HS-5 (cell line): ENCODE measurements at places on chromosomes 5 and 9.

DNA sequence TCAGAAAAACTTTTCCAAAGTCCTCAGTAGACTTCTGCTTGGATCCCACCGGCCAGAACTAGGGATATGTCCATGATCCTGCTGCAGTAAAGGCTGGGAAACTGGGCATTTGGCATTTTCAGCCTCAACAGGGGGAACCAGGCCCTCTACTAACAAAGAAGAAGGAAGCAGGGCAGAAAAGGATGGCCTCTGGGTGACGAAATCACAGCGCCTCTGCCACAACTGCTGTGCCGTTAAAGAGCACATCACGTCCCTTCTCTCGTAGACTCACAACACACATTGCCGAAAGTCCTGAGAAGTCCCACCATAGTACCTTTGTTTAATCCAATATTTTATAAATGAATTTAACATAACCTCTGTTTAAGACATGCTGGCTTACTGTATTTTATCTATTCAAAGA lies 10.4 kb upstream of the AFAP1L1 start:
- DNase-seq, result no peak

GRCh38 chr5:117982691-117983090 lies 1005.7 kb downstream of the DTWD2 start:
- no peak for DNase-seq

- no peak for DNase-seq
These were observed 31.6 kb downstream of the DROSHA start for GRCh38 chr5:31500256-31500655.

GRCh38 chr5:170603578-170604565 lies 100.1 kb downstream of the KCNIP1 start:
- DNase-seq, result no peak

DNA sequence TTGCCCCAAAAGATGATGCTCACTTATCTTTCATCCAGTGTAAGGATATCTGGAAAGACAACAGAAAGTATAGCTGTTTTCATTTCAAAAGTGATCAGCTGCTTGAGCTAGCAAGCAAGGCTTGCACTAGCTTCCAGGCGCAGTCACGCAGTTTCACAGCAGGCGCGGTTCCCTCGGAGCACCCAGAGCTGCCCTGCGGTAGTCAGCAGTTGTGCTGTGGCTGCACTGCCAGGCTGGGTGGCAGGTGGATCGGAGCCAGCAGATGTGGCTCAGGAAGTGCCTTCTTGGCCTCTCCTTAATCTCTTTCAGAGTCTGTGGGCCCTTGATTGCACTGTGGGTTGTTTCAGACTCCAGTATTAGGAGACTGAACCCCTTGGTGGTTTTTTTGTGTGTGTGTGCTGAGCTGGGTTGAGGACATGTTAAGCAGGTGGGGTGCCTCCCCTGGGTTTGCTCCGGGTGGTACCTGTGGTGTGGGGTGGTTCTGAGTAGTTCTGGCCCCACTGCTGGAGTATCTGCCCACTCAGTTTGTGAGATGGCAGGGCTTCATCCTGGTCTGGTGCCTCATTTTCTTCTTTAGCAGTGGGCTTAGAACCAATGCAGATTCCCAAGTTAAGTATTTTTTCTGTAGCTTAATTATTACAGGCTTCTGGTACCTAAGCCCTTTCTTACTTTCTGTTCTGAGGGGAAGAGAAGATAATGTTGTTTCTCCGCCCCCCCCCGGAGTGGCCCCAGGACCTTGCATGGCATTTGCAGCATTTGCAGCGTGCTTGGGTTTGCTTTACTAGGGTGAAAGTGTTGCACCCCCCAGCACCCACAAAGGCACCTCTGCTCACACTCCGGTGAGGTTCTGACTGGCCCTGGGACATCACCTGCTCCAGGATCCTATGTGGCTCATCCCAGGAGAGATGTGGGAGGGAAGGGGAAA lies 16.4 kb downstream of the TENT4A start:
- no peak for DNase-seq

- DNase-seq, result no peak
These were observed 19.8 kb upstream of the PTPN3 start for GRCh38 chr9:109517901-109518377.

DNA sequence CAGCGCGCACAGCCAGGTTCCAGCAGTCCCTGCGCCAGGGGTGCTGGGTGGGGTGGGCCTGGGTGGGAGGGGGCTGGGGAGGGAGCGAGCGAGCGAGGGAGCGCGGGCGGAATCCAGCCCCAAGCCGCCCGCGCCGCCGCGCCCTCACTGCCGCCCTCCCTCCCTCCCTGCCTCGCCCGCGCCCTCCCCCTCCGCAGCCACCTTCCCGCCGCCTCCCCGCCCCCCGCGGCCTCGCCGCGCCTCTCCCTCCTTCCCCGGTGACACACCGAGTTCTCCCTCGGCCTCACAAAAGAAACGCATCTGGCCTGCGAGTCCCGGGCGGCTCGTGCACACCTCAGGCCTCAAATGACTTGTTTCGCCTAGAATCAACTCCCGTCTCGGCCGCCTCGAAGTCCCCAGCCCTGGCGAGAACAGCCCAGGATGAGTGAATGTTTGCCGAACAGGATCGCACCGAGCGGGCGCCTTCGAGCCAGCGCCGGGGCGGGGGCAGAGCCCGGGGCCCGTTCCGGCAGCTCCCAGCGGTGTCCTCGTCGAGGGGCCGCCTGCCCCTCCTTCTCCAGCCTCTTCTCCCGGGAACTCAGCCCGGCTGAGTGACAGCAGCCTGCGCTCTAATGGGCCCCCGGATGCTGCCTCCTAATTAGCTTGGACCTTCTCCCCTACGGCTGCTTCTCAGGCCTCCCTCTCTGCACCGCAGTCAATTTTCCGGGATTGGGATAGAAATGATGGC lies 371 bp upstream of the PITX1 start:
- DNase-seq, result peak; percentile 19

DNA sequence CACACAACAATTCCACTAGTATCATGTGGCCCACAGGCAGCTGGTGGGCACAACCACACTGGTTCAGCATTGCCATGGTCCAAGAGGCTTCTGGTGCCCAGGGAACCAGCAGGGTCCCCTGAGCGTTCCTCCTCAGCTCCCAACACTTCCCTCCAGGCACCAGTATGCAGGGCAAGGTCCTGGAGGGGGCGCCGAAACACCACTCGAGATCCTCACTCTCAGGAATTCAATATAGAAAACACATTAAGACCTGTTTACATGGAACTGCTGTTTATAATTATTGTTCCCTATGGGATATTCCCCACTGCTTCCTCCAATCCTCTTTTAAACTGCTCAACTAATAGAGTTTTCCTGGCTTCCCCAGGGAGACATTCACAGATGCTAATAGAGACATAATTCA lies 91.9 kb upstream of the GABRP start:
- DNase-seq, result no peak

DNA sequence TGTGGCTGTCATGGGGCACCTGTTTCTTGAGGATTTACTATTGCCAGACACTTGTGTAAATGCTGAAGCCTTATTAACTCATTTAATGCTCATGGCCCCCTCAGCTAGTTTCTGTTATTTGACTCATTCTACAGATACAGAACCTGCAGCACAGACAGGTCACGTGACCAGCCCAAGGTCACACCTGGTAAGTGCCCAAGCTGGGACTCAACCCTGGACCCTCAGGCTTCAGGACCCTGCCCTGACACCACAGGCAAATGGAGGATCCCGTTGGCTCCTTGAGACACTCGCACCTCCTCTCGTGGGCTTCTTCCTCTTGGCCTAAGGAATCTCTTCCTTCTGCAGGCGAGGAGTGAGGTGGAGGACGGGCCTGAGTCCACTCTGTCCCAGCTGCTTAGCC lies 10.6 kb upstream of the NEURL1B start:
- DNase-seq, result no peak

DNA sequence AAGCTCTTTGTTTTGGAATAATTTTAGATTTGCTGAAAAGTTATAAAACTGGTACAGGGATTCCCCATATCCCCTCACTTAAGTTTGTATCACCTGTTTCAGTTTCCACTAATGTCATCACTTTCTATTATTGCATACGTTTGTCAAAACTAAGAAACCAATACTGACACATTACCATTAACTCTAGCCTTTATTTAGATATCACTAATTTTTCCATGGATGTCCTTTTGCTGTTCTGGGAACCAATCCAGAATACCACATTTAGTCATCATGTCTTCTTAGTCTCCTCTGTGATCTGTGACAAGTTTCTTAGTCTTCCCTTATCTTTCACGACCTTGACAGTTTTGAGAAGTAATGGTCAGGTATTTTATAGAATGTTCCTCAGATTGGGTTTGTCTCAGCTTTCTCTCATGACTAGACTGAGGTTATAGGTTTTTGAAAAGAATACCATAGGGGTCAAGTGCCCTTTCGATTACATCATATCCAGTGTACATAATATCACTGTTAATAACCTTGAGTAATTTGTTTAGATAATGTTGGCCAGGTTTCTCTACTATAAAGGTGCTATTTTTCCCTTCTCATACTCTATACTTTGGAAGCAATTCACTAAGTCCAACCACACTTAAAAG lies 51.9 kb upstream of the NMUR2 start:
- DNase-seq, result no peak

DNA sequence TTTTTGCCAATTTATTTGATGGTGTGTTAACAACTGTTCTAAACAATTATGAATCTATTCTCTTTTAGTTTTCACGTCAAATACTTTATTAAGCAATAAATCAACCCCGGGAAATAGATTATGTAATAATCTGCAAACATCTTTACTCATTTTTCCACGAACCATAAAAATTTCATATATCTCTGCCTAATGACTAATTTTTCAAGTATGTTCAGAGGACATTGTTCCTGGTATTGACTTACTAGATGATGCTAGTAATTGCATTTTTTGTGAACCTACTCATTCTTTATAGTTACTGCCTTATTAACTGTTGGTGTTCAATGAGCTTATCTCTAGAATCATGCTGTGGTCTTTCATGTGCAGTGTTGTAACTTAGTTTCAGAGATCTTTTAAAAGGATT lies 41.0 kb upstream of the FBN2 start:
- peak; percentile 84 for DNase-seq

GRCh38 chr9:116213693-116214047 lies 60.1 kb downstream of the PAPPA start:
- no peak for DNase-seq

DNA sequence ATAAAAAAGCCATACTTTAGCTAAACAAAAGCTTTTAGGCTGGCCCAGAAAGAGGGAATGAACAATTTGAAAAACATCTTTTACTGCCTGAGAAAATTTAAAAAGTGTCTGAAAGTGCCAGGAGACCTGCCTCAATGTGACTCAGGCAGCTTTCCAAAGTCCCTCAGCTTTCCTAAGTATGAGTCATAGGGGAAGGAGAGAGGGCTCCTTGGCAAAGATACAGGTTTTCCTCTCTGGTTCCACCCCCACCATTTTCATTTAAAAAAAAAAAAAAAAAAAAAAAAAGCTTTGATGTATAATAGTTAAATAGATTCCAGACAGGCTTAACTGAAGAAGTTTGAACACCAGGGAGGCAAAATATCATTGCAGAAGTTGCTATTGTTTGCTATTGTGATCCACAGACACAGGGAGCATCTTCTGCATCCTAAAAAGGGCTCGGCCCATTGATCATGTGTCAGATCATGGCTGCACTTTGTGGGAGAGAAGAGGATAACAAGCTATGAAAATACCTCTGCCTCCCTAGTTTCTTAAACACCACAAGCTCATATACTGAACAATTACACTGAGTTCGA lies 71.5 kb downstream of the MRPS27 start:
- peak; percentile 85 for DNase-seq

DNA sequence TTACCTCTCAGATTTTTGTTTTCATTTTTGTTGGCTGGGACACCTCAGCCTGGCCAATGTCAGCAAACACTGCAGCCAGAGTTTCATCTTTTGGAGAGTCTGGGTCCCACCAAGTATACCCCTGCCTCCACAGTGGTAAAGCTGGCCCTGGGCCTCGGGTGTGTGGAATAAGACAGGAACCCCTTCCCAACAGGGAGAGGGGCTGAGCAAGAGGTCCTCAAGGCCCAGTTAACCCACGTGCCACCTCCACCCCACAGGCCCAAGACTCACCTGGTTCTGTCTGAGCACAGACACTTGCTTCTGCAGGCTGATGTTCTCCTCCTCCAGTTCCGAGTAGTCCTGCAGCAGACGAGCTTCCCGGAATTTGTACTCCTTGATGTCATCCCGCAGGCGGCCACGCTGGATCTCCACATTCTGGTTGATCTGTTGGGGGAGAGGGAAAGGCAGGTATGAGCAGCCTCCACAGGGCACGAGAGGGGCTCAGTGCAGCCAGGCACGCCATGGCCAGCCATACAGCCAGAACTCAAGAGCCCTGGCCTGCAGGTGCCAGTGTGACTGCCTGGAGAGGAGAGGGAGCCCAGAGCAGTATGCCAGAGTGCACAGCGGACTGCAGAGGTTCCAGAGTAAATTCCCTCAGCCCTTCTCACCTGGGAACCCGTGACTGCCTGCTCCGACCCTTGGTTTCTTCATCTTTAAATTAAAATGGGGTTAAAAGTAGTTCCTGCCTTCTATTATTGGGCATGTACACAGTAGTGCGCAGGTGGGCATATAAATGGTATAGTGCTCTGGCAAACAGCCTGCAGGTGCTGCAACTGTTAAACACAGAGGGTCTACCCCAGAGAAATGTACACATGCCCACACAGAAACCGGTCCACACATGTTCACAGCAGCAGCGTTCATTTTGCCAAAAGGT lies 42.0 kb downstream of the BICD2 start:
- DNase-seq, result no peak

- DNase-seq, result no peak
These were observed 30.8 kb downstream of the NAA35 start for GRCh38 chr9:85971731-85972130.

DNA sequence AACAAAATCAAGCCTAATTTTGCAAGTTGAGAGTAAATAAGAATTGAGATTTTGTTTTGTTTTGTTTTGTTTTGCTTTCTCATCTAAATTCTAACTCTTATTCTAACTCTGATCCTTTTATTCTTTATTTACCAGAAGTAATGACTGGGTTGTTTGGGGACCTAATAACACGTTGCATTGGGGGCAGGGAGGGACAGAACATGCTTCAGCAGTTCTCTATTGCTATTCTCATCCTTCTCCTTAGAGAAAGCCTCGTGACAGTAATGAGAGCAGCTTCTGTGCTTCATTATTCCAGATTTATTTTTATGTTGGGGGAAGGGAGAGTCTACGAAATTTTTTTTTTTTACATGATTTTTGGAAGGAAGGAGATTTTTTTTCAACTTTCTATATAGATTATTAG lies 21.1 kb downstream of the CPEB4 start:
- no peak for DNase-seq

GRCh38 chr5:131112424-131112823 lies 52.6 kb downstream of the HINT1 start:
- DNase-seq, result no peak

DNA sequence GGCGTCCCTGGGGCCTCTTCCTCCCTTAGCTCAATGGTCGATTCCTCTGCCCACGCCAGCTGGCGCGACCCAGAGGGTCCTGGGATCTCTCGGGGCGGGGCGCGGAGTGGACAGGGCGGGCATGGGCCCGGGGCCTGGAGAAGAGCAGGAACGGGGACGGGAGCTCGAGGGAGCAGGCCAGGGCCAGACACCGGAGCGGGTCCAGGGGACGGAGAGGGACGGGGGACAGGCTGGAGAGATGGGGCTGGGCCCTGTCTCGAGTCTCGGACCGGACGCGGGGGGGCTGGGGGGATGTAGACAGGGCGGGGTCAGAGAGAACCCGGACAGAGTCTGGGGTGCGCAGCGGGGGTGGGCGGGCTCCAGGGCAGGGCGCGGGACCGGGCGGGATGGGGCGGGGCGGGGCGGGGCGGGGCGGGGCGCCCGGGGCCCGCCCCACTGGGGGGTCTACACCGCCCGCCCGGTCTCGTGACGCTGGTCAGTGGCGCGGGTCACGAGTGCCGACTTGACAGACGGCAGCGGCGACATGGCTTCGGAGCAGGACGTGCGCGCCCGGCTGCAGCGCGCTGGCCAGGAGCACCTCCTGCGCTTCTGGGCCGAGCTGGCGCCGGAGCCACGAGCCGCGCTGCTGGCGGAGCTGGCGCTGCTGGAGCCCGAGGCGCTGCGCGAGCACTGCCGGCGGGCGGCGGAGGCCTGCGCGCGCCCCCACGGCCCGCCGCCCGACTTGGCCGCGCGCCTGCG lies at the start of gene UAP1L1:
UAP1L1 (plus strand) TSS at position 508 of the 738 bp plus-strand sequence; CDS start at position 524, 16 bp downstream.
- DNase-seq, result no peak
